ENCODE measurements at places on chromosomes 5 and 9.
A peak's percentile ranks its signal among the peaks of the same experiment; 100 is the strongest.

- no peak for DNase-seq
Measured at GRCh38 chr9:136297766-136298735, 5.8 kb downstream of the CCDC187 start.

- DNase-seq, result no peak
Measured at GRCh38 chr9:35793461-35793860, 2.1 kb downstream of the NPR2 start.

GRCh38 chr5:18314192-18314778 lies 680.0 kb downstream of the TAF11L14 start:
- no peak for DNase-seq

- DNase-seq, result peak; percentile 84
Measured at GRCh38 chr5:66713998-66714397, 117.8 kb downstream of the MAST4 start.

- DNase-seq, result no peak
Measured at GRCh38 chr5:86881493-86882090, 263.9 kb downstream of the COX7C start.

DNA sequence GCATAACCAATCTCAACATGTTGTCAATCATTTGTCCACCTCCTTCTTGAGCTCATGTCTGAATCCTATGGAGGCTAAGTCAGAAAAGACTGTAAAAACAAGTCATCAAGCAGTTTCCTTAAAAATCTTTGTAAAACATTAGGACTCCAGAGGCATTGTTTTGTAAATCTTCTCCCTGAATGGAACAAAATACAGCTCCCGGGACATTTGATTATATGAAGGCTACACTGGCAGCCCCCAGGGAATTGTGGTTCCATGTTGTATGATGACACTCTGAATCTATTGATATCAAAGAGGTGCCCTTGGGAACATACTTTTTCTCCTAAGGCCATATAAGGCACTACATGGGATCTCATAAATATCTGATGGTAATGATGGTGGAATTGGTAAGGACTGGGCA lies 83.2 kb upstream of the NUDT12 start:
- DNase-seq, result no peak

GRCh38 chr9:74770508-74771261 lies 117.0 kb downstream of the TRPM6 start:
- DNase-seq, result no peak

GRCh38 chr9:99445371-99445891 lies 223.3 kb downstream of the SEC61B start:
- peak; percentile 41 for DNase-seq

DNA sequence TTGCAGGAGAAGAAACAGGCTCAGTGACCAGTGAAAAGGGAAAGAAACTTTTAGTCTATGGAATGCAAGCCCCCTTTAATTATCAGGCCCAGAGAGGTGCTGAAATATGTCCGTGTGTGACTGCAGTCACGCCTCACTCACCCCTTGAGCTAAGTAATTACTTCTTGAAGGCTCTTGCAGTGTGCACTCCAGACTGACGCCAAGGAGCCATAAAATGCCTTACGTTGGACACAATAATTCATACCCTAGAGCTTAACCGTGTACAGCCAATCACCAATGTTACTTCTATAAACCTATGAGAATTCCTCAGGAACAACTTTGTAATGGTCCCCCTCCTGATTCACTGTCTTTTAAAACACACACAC lies 242.2 kb downstream of the SYK start:
- no peak for DNase-seq

- no peak for DNase-seq
Measured at GRCh38 chr5:36444582-36445418, 143.1 kb upstream of the RANBP3L start.

DNA sequence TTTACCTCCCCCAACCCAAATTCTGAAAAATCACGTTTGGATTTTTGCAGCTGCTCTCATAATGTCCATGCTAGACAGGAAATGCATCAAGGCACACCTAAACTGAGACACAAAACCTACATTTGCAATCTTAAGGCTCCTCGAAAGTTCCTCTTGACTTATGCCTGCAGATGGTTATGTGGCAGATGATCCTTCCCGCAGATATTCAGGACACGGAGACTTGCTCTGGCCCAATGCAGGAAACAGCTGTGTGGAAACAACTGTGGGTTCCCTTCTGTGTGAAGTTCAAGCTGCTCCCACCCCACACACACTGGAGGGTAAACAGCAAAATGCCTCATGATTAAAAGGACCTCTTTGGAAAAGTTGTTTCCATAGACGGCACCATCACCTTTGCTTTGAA lies 253.8 kb downstream of the EBF1 start:
- no peak for DNase-seq

- DNase-seq, result no peak
Measured at GRCh38 chr5:111364992-111365391, 140.8 kb downstream of the CAMK4 start.

GRCh38 chr9:70883963-70884793 lies 237.2 kb downstream of the TRPM3 start:
- DNase-seq, result no peak

DNA sequence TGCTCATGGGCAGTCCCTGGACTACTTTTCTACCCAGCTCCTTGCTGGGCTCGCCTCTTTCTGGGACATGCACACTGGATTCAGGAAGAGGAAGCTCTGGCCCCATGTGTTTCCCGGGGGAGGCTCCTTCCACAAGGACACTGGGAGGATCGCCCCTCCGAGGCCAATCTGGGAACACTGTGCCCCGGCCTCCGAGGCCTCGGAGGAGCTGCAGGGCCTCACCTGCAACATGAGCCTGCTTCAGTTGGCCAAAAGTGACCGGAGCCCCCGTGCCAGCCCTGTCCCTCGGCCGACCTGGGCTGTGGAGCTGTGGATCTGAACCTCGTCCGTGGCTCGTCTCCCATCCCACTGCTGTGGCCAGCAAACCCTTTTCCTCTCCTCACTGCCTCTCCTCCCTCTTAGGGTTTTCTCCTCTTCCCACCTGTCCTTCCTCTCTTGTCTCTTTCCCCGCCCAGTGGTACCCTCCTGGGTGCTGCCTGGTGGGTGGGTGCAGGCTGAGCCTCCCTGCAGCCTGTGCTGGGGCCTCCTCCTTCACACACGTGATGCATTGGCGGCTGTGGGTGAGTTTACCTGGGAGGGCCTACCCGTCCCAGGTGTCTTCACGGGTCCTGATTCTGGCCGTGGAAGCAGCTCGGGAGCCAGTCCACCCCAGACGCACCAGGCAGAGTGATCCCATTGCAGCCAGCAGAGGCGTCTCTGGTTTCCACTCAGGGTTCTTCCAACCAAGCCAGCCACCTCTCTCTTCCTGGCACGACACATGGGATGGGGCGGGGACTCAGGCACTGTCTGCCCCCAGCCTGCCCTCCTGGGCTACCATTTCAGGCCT lies 241.8 kb downstream of the CACNA1B start:
- DNase-seq, result no peak

DNA sequence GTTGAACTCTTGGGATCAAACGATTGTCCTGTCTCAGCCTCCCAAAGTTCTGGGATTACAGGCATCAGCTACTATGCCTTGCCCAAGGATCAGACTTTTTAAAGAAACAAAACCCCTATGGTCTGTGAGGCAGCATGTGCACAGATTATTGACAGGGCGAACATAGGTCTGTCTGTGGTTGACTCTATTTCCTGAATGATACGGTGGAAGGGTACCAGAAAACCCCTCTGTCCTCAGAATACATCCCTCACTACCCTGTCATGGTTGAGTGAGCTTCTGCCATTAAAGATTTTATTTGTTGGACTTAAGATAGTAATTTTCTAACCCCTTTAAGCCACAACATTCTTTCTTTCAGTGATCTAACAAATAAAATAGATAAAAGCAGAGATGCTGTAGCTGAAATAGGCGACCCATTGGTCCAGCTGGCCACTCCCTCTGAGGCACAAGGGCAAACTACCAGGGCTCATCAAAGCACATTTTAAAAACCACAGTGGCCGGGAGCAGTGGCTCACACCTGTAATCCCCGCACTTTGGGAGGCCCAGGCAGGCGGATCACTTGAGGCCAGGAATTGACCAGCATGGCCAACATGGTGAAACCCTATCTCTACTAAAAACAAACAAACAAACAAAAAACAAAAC lies 84.9 kb upstream of the ANKRD55 start:
- DNase-seq, result no peak

- DNase-seq, result no peak
Measured at GRCh38 chr9:7892975-7893374, 93.4 kb upstream of the DMAC1 start.

- DNase-seq, result no peak
Measured at GRCh38 chr9:5536684-5537083, 26.4 kb downstream of the PDCD1LG2 start.

GRCh38 chr5:124888050-124888506 lies 141.6 kb upstream of the ZNF608 start:
- peak; percentile 56 for DNase-seq

- DNase-seq, result no peak
Measured at GRCh38 chr5:74638544-74638969, 2.0 kb downstream of the ENC1 start.
